Stimulated activated CD4-positive, alpha-beta T cell treated with anti-CD3 and anti-CD28 coated beads, Interleukin-4, amount 100 ng/mL, for 24 hours (primary cell): ENCODE measurements at places on chromosomes 5 and 9.

- DNase-seq, result no peak
These were observed 78.2 kb downstream of the GTF3C4 start for GRCh38 chr9:132748450-132748849.

DNA sequence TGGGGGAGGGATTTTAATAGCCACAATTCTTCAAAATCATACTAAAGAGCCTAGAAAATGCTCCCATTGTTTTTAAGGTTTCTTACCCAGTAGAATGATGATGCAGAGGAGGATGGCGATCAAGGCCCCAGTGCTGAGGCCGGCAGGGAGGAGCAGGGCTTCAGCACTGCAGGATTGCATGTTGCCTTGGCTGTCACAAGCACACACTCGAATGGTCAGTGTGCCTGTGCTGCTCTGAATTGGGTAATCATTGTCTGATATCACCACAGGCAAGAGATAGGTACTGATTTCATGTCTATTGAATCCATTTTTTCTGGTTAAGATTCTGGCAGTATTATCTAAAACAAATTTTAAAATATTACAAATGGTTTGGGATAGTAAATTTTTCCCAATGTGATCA lies 153.3 kb downstream of the CDH10 start:
- DNase-seq, result no peak

DNA sequence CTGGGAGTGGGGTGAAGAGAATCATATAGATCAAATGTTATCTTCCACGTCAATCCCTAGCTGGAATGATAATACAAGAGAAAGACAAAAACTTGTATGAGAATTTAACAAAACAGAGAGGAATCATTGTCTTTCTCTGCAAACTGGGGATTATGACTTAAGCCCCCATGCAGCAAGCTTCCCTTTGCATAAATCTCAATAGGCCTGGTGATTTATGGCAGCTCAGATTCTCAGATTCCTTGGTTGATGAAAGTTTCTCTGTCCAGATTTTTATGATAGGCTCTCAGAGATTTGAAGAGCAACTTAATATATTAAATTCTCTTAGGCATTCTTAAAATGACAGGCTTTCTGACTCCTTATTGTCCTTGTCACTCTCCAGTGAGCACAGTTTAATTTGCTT lies 56.0 kb downstream of the RASGRF2 start:
- no peak for DNase-seq

DNA sequence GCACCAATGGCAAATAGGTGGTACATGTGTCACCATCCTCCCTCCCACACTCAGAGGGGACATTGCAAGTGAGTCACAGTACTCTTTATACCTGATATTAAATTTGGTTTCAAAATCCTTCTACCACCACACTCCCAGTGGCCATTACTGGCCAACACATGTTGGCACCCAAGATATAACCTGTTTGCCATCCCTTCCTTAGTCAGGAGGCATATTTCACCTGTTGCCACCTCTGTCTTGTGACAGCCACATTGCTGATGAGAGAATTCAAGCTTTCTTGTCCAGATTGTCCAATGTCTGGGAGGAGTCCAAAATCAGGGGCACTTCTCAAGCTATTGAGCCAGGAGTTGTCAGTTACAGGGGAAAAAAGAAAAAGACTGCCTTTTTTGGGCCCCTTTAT lies 80.2 kb upstream of the WWC1 start:
- DNase-seq, result no peak

- DNase-seq, result no peak
These were observed 17.2 kb upstream of the WNK2 start for GRCh38 chr9:93166699-93167098.

DNA sequence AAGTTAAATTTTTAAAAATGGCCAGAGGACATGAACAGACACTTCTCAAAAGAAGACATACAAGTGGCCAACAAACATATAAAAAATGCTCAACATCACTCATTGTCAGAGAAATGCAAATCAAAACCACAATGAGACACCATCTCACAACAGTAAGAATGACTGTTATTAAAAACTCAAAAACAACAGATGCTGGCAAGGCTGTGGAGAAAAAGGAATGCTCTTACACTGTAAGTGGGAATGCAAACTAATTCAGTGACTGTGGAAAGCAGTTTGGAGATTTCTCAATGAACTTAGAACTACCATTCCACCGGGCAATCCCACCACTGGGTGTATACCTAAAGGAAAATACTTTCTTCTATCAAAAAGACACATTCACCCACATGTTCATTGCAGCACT lies 168.5 kb upstream of the PIK3R1 start:
- no peak for DNase-seq

DNA sequence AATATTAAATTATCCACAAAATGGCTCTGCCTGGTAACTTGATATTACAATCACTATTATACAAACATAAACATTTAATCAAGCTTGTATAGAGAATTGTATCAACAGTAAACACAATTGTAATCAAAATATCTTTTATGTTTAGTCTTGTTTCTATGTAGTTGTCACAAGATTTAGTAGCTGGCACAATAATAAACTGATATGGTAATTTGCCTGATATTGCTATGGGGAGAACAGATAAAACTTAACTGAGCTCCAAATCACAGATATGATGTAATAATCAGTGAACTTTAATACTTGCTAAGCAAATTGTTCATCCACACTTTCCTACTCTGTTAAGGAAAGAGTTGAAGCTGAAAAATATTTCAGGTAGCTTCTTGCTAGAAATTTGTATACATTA lies 189.8 kb downstream of the MPDZ start:
- no peak for DNase-seq

DNA sequence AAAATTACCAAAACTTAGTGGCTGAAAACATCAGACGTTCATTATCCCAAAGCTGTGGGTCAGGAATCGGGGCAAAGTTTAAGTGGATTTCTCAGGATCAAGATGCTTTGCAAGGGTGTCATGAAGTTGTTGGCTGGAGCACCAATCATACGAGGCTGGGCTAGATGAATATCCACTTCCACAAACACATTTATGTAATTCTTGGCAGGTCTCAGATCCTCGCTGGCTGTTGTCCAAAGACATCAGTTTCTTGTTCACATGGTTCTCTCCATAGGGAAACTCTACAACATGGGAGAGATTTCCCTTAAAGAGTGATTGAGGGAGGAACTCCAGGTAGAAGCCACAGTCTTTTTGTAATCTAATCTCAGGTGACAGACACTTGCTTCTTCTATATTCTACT lies 20.2 kb upstream of the CCDC192 start:
- DNase-seq, result no peak

DNA sequence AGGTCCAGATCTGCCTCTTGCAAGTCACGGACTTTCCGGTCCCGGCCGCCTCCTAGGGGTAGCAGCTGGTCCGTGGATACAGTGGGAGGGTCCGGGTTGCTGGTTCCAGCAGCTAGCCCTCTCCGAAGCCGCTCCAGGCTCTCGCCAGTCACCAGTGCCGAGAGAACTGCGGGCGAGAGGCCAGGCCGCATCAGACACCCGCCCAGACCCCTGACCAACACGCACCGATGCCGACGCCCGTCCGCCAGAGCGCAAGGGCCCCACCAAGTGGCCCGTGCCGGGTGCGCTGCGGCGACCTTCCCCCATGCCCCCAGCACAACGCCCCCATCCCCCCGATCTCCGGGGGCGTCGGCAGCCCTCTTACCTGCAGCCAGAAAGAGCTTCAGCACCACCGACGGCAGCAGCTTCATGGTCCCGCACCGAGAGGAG lies 470 bp downstream of the HBEGF start:
- DNase-seq, result no peak

DNA sequence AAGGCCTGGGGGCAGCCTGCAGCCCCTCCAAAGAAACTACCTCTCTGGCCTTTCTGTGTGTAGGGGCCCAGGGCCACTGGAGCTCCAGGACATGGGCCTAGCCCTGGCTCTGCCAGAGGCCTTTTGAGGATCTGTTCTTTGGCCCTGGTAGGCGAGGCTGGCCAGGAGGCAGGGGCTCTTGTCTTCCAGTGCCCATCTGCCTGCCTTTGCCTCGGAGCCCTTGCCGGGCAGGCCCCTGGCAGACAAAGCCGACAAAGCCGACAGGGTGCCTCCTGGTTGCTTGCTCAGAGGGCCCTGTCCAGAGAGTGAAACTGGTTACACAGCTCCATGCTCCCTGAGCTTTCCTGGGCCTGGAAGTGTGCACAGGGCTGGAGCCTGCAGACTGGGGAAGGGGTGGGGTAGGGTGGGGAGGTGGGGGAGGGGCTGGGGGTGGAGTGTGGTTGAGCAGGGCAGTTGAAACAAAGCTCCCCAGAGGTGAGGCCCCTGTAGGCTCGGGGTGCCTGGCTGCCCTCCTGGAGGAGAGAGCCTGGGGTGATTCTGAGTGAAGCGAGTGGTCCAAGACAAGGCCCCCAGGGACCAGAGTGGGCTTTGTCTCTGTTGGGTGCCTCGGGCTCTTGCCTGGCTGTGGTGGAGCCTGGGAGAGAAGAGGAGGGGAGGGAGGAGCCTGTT lies 29.3 kb downstream of the PTPA start:
- DNase-seq, result peak; percentile 19

DNA sequence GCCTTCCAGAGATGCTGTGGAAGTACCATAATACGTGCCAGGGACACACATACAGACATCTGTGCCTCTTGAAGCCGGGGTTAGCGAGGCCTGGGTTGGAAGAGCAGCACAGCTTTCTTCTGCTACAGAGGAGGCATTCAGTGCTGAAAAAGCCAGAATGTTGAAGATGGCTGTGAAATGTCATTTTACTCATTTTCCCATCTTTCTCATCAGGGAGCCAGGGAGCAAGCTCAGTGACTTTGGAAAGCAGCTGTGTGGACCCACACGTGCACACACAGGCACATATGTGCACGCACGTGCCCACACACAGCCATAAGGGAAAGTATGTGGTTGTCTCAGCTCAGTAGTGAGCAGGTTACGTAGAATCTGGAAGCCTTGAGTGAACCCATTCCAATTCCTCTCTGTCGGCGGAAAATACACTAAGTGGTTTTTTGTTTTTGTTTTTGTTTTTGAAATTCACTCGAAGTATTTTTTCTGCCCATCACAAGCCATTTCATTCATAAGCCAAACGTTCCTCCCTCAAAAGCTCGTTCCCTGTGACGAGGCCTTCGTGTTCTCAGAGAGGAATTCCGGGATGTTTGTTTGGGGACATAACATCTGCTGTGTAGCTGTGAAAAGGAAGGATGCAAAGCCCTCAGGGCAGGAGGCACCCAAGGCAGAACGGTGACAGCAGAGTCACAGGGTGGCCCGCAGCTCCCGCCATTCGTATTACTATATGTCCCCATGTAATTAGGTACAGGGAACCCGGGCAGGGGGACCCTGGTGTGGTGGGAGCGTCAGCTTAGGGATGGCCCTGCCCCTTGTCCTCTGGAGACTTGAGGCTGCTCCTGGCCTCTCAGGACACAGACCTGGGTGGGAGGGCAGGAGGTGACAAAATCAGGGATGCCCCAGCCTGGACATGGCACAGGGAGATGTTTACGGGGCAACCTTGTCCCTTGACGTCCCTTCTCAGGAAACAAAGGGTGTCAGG lies 29.0 kb upstream of the ANKRD33B start:
- DNase-seq, result no peak

DNA sequence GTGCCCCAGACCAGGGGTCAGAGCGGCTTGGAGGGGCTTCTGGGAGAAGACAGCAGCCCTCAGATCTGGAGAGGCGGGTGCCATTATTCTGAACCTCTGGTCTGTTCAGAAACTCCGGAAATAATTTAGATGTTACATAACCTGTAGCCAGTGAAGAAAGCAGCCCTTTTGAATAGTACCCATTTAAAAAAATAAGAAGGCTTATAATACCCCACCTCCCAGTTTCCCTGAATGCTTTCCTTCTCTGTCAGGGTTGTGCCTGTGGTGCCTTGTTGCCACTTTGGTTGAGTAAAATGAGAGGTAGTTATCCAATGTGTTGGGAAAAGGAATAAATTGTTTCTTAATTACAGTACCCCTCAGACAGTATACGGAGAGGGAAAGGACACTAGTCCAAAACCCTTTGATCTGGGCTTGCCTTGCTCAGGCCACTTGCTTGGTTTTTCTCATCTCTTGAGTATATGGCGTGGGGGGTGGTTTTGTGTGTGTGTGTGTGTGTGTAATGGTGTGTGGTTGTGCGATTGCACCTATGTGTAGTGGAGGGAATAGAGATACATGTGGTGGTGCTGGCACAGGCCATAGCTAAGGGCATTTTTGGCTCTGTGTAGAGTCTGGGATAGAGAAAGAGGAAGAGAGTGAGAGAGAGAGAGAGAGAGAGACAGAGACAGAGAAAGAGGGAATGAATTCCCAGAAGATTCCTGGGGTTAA lies 59.1 kb upstream of the TLR4 start:
- no peak for DNase-seq

DNA sequence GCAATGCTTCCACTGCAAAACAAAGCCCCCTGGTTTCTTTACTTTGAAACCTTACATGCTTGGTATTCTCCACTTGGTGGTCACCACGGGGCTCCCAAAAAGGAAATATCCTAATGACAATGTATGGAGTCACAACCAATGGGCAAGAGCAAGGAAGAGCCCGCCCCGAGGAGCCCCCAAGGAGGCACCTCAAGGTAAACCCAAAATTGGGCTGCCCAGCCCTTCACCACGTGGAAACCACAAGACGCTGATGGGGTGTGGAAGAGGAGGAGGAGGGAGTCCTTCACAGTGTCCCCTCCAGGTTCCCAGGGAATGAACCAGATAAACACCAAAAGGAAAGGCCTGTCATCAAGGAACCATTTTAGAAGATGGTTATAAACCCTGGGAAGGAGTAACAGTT lies 3.8 kb downstream of the ROR2 start:
- DNase-seq, result no peak

DNA sequence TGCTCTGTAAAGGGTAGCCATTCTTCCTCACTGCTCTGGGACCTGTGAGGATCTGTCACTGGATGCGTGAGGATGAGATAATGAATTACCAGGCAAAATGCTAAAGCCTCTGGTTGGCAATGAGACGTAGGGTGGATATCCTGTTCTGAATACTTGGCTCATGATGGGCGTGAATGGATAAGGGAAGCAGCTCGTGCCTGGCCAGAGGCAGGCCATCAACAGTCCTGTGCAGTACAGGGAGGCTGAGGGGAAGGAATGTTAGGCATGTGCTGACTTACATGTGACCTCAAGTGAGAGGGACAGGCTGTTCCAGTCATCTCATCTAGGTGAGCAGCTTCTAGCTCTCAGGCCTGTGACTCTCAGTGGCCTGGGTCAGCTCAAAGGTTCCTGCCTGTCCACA lies 172.8 kb downstream of the CARTPT start:
- DNase-seq, result no peak

- no peak for DNase-seq
These were observed 272.4 kb downstream of the ARRDC3 start for GRCh38 chr5:91110686-91111085.

GRCh38 chr5:81245871-81246235 lies 12.7 kb downstream of the CKMT2 start:
- no peak for DNase-seq

DNA sequence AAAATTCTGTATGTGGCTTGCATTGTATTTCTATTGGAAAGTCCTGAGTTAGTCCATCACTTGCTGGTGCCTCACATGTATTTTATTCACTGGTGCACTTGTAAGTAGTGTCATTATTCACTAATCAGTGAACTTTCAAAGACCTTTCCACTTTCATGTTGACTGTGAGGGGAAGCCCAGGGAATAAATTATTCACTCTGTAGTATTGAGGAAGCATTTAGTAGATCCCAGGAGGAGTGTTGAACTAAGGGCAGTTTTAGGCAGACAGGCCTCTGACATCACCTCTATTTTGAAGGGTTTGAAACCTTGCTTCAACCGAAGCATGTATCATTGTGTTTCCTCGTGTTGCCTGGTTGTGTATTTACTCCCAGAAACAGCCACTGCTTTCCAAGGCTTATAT lies 705.4 kb upstream of the RIOK2 start:
- DNase-seq, result no peak
